A549 treated with RU486 at 1 μM for 4 hours (cell line): ENCODE measurements at places on chromosomes 5 and 9. TPM values are rescaled to one million over a fixed set of nuclear protein-coding genes. Genes with fewer than 3 reads are reported as not detected.

Gene CRB2
- 0.03 to 0.08 TPM (median 0.05 TPM) in 5 replicates for total RNA-seq

Gene OBP2B
- not detected in 5 replicates for total RNA-seq

Gene NR2F1-AS1
- 3.6 to 6.3 TPM (median 4.0 TPM) in 5 replicates for total RNA-seq

Gene ADAMTSL2
- not detected in 5 replicates for total RNA-seq

Gene PKN3
- total RNA-seq: 11.0 to 16.7 TPM (median 14.9 TPM) in 5 replicates

Gene ADRB2
- 0.51 to 0.86 TPM (median 0.67 TPM) in 5 replicates for total RNA-seq

Gene KCNN2
- 0.10 to 0.24 TPM (median 0.17 TPM) in 4 of 5 replicates, not detected in the other for total RNA-seq

Gene TAF1L
- 0.02 TPM in 1 of 5 replicates, not detected in the others for total RNA-seq

Gene OTP
- total RNA-seq: 0.08 to 0.19 TPM (median 0.13 TPM) in 4 of 5 replicates, not detected in the other

Gene MEF2C
- total RNA-seq: 0.01 to 0.07 TPM (median 0.02 TPM) in 3 of 5 replicates, not detected in the others

Gene FOXD4L6
- 0.11 TPM in 1 of 5 replicates, not detected in the others for total RNA-seq

Gene LCN1
- not detected in 5 replicates for total RNA-seq

Gene FRRS1L
- 0.14 to 0.49 TPM (median 0.30 TPM) in 5 replicates for total RNA-seq

Gene GALT
- total RNA-seq: 15.5 to 21.5 TPM (median 19.6 TPM) in 5 replicates

Gene C9orf153
- 0.23 to 0.43 TPM in 2 of 5 replicates, not detected in the others for total RNA-seq

Gene GFRA3
- 0.09 to 0.12 TPM (median 0.12 TPM) in 3 of 5 replicates, not detected in the others for total RNA-seq

Gene RECK
- total RNA-seq: 3.9 to 6.1 TPM (median 6.0 TPM) in 5 replicates

Gene KCNIP1
- total RNA-seq: not detected in 5 replicates

Gene IRX2
- total RNA-seq: 1.0 to 1.7 TPM (median 1.5 TPM) in 5 replicates

Gene ASPN
- total RNA-seq: not detected in 5 replicates

Gene OR1J2
- not detected in 5 replicates for total RNA-seq

Gene PCDH12
- not detected in 5 replicates for total RNA-seq

Gene LCN10
- total RNA-seq: not detected in 5 replicates

Gene FAM163B
- not detected in 5 replicates for total RNA-seq

Gene DMRT3
- total RNA-seq: not detected in 5 replicates

Gene ESM1
- total RNA-seq: not detected in 5 replicates

Gene ICE1
- 13.5 to 25.3 TPM (median 23.1 TPM) in 5 replicates for total RNA-seq

Gene ZNF883
- total RNA-seq: 0.74 to 1.1 TPM (median 0.83 TPM) in 5 replicates

Gene GCNT1
- total RNA-seq: 0.80 to 3.0 TPM (median 2.6 TPM) in 5 replicates

Gene SLC36A2
- total RNA-seq: not detected in 5 replicates

Gene LRRTM2
- total RNA-seq: not detected in 5 replicates

Gene SERINC5
- 3.8 to 7.6 TPM (median 7.0 TPM) in 5 replicates for total RNA-seq

Gene CTXN3
- not detected in 5 replicates for total RNA-seq

Gene FAM151B
- total RNA-seq: 1.2 to 2.6 TPM (median 1.8 TPM) in 5 replicates

Gene PDZD2
- 0.08 to 0.26 TPM (median 0.13 TPM) in 4 of 5 replicates, not detected in the other for total RNA-seq
